ENCODE measurements at places on chromosomes 12 and 14.

DNA sequence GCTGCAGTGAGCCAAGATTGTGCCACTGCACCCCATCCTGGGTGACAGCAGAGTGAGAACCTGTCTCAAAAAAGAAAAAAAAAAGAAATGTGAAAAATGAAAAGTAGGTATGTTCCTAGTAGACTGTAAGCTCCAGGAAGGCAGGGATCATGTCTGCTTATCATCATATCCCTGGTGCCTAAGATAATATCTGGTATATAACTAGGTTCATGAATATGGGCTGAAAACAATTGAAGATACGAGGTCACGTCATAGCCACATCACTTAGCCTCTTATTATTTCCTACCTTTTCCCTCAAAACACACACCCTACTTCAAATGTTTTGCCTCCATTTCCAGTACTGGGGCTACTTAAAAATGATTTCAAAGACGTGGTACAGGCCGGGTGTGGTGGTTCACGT lies 3.0 kb downstream of the POU6F1 start:
- no peak for DNase-seq

DNA sequence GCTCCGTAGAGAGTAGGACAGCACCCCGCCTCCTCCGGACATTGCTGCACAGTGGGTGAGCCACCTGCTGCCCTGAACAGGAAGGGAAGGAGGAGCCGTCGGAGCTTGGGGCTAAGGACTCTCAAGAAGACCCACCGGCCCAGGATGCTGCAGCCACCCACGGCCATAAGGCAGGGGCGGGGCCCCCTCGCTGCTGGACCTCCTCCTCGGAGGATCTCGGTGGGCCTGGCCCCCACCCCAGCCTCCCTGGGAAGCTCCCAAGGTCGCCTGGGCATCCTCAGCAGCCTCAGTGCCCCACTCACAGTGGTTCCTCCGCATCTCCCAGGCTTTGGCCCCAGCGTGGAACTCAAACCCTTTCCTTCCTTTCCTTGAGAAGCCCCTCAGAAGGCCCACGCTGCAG lies 68.6 kb upstream of the DIO3 start:
- no peak for DNase-seq

GRCh38 chr12:63821781-63822251 lies 22.7 kb upstream of the SRGAP1 start:
- no peak for DNase-seq

- DNase-seq, result no peak
These were observed 6.6 kb downstream of the FAM177A1 start for GRCh38 chr14:35052637-35053036.

DNA sequence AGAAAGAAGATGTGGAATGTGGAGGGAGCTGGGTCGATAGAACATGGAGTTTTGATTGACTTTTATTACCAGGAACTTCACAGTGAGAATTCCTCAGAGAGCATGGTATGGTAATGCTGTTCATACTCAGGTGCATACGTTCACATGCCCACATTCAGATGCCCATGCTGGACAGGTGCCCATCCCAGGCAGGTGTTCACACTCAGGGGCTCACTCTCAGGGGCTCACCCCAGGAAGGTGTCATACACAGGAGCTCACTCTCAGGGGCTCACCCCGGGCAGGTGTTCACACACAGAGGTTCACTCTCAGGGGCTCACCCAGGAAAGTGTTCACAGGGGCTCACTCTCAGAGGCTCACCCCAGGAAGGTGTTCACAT lies 360.0 kb upstream of the SFSWAP start:
- DNase-seq, result no peak

Data from right renal pelvis (tissue), 4 donors.